Motor neuron (in vitro differentiated cells): ENCODE measurements at places on chromosomes 2 and 18. TPM values are rescaled to one million over a fixed set of nuclear protein-coding genes. Genes with fewer than 3 reads are reported as not detected.

Gene REG3G
- total RNA-seq, result 0.23 TPM in 1 of 2 replicates, not detected in the other

Gene CAPG
- 48.4 and 54.7 TPM in 2 replicates for total RNA-seq

Gene PREB
- total RNA-seq, result 36.5 and 41.5 TPM in 2 replicates

- peak; percentile 12 for ATAC-seq
Measured at GRCh38 chr2:101175991-101176390, 24.8 kb upstream of the TBC1D8 start.

- ATAC-seq, result no peak
Measured at GRCh38 chr2:7758073-7758759, 841.0 kb downstream of the RNF144A start.

DNA sequence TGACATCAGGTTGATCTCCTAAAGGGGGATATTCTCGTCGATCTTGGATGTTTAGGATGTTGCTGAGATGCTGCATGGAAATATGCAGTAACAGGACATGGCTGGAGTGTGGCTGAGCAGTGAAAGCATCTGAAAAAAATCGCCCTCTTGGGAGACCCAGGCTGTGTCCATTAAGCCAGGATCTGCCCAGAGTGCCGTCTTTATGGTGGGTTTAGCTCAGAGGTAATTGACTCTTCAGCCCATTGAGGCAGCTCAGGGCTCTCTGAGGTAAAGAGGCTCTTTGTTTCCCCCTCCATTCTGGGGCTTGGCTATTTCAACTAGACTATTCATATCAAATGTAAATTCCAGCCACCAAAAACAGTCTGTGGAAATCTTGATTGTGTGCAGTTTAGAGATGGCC, 26.5 kb downstream of the OSBPL6 start:
- no peak for ATAC-seq

DNA sequence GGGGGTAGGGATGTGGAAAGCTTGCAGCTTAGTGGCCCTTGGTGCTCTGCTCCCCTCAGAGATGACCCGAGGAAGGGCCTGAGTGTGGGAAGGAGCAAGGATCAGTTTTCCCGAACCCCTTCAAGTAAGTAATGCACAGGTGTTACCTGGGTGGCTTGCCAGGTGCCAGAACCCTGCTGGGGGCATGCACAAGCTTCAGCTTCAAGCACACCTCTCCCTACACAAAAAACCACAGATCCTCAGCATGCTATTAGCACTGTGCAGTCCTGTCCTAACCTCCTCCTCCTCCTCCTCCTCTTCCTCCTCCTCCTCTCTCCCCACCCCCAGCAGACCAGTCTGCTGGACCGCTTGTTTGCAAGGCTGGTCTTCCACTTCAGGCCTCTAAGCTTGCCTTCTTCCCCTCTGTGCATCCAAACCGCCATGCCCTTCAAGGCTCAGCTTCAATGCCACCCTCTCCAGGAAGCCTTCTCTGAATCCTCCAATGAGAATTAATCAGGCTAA, 114.8 kb downstream of the ACAA2 start:
- ATAC-seq, result no peak

GRCh38 chr2:211986313-211986712, 552.3 kb downstream of the ERBB4 start:
- ATAC-seq, result no peak

- no peak for ATAC-seq
Measured at GRCh38 chr2:100676346-100676745, 113.6 kb downstream of the PDCL3 start.

DNA sequence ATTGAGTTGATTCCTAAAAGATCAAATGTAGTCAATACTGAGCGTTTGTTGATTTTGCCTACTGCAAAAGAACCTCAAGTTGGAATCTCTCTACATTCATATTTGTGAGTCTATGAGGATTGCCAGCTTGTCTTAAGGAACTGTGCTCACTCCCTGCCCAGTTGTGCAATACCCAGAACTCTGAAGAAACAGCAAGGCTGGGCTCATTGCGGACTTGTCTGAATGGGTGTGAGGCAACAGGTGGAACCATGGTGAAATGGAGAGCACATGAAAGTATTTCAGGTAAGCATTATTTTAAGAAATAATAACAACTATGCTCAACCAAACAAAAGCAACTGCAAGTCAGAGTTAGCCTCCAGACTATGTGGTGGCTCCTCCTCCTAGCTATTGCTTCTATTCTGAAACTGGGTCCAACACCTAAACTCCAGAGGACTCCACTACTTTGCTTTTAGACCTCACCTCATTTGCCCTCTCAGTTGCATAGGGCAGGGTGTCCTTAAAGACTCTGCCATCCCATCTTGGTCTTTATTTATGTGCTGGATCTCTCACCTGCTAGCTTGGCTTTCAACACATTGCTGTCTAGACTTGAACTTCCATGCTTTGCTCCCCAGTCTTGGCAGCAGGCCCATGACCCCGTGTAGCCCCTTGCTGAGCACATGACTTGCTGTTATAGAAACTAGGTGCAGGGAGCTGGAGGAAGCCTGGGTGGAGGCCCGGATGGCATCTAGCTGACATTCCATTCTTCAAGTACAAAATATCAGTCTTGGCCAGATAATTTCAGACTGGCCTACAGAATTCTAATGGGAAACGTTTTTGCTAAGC, 94.8 kb upstream of the ARL5A start:
- no peak for ATAC-seq

DNA sequence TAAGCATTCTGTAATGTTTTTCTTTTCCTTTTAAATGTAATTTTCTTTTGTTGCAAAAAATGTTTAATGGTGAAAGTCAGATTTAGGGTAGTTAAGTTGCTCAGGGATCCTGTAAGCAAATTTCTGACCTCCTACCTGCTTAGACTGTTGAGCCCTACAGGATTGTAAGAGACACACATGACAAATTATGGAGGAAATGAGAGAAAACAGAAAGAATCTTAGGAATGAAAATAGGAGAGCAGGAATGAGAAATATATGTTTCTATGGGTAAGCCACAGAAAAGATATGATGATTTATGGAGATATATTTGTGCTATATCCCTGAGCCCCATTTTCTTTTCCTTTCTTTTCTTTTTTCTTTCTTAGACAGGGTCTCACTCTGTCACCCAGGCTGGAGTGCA, 28.3 kb downstream of the CYBRD1 start:
- ATAC-seq, result no peak

DNA sequence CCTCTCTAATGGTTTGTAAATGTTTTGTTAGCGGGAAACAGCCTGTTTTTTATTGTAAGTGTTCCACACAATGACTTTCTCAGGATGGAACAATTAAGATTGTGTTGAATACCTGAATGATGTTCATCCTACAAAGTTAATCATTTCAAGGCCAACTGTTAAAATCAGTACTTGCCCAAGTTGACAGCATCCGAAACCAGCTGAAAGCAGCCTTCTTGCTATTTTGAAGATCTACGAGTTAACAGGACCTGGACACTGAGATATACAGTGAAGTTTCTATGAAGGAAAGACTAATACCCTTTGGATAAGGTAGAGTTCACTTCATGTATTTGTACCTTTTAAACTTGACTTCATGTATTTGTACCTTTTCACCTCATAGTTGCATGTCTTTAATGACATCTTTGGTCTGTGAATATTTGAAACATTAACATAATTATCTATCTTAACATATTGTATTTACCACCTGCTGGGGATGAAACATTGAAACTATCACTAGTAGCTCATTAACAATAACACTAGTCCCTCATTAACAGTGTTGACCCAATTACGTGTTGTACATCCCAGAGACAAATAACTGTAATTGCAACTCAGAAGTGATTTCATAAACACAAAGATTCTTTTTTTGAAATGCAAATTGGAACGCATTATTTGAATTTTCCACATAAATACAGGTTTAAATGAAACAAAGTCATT, 556.0 kb upstream of the MEX3C start:
- ATAC-seq, result no peak

GRCh38 chr2:236168110-236169080, at the start of gene GBX2:
GBX2 (minus strand) TSS chr2:236168386; CDS start chr2:236167971, 415 bp downstream.
- ATAC-seq, result no peak

- ATAC-seq, result no peak
Measured at GRCh38 chr2:119266091-119266589, 42.5 kb downstream of the STEAP3 start.
